ENCODE measurements at places on chromosomes 13 and 19.

GRCh38 chr19:938233-938923 lies 12.5 kb downstream of the ARID3A start:
- no peak for DNase-seq

- peak; percentile 78 for DNase-seq
Measured at GRCh38 chr13:51731759-51732158, 72.2 kb downstream of the DHRS12 start.

DNA sequence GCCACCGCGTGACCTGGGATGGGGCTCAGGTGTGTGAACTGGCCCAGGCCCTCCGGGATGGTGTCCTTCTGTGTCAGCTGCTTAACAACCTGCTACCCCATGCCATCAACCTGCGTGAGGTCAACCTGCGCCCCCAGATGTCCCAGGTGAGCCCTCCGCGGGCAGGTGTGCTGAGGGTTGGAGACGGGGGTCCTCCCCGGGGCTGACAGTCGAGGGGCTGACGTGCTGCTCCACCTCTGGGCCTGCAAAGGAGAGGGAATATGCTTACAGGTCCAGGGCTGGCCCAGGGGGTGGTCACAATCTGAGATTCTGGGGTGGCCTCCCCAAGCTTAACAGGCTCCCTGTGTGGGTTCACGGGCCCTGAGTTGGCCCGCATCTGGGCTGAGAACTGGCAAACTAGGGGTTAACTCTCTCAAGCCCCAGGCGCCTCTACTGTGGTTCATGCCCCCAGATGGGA lies 386 bp downstream of the VAV1 start:
- no peak for DNase-seq

- DNase-seq: no peak
Measured at GRCh38 chr13:61536433-61536832, 120.8 kb upstream of the PCDH20 start.

GRCh38 chr13:74767050-74767449 lies 632.8 kb upstream of the KLF12 start:
- no peak for DNase-seq

- no peak for DNase-seq
Measured at GRCh38 chr19:34692549-34692948, 15.1 kb downstream of the ZNF302 start.
